ENCODE measurements at places on chromosomes 13 and 19. TPM values are rescaled to one million over a fixed set of nuclear protein-coding genes. Genes with fewer than 3 reads are reported as not detected.

Gene TIMM44
- 43.0 TPM for total RNA-seq

Gene BCL2L12
- total RNA-seq, result 4.7 TPM

Gene TMEM238
- not detected for total RNA-seq

Gene EXOC3L2
- total RNA-seq, result not detected

Gene GRK1
- total RNA-seq, result not detected

Gene SPATA13
- 12.5 TPM for total RNA-seq

DNA sequence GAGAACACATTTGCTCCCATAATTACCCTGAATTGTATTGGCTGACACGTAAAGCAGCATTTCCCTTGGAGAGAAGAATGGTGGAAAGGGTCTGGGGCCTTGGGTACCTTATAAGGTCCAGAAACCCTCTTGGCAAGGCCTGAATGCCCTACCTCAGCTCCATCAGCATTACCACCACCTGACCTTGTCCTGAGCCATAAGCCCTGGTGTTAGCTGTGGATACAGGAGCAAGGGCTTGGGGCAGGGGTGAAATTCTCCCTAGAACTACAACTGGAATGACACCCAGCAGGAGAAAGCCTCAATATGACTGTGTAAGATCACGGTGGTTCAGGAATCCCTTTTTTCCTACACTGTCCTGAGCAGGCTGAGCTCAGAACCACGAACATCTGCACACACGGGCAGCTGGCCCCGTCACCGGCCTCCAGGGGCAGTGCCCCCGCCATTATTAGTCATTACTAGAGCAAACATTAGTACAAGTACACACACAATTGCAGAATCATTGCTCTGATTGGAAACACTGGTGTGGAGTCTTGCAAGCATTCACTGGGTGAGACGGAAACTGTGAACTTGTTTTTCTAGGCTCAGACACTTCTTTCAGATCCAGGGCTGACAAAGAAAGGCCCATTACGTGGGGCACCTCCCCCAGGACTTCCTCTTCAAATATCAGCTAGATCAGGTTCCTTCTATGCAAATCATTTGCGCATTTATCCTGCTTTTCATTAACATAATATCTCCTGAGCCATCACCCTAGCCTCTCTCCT lies 26.8 kb upstream of the MTIF3 start:
- peak; percentile 50 for DNase-seq
- H3K36me3 ChIP-seq, result no peaks in the 10 kb centered on the region
- H3K4me1 ChIP-seq, result no peaks in the 10 kb centered on the region

DNA sequence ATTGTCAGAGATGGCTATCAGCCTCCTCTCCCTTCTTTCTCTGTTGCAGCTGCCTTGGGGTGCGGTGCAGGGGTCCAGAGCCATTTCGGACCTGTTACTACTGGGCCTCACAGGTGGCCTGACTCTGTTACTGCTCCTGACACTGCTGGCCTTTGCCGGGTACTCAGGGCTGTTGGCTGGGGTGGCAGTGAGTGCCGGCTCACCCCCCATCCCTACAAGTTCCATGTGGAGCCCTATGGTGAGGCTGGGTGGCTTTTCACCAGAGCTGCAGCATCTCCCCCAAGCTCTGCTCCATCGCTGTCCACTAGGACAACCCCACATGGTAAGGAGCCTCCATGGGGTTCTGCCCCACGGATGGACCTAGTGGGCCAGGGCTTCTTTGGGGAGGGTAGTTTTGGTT lies 13.7 kb upstream of the ZNF492 start:
- H3K27ac ChIP-seq, result no peak overlapping the region
- DNase-seq, result no peak

DNA sequence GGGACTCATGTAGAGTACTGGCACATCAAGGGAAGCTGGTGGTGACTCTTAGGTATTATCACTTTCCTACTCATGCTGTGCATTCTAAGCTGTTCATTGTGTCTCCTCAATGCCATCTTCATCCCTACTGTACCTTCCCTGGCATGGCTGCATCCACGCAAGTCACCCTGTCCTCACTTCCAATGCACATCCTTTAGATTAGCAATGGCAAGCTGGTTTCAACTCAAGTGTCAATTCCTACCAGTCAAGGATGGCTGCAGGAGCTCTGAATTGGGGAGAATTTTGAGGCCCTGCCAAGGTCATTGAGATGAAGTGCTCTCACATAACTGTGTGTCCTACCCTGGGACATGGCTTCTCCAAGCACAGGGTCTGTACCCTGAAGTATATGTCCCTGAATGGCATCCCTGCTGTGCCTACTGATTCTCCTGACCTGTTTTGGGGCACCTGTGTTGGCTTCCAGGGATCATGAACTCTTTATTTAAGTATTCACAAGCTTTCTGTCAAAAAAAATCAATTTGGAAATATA lies 24.6 kb downstream of the COL4A1 start:
- H3K4me3 ChIP-seq, result no peak overlapping the region
- no peak overlapping the region for H3K27ac ChIP-seq
- no peak for DNase-seq
- no peaks in the 10 kb centered on the region for H3K27me3 ChIP-seq
- H3K4me1 ChIP-seq, result peaks cover 28% of the 10 kb centered on the region
- peaks cover 38% of the 10 kb centered on the region for H3K36me3 ChIP-seq

DNA sequence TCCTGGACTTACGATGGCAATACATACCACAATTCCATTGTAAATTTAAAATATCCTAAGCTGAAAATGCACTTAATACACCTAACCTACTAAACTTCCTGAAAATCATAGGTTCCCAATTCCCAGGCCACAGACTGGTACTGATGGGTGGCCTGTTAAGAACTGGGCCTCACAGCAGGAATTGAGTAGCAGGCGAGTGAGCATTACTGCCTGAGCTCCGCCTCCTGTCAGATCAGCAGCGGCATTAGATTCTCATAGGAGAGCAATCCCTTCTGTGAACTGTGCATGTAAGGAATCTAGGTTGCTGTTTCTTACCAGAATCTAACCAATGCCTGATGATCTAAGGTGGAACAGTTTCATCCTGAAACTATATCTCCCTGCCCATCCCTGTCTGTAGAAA lies 1670.2 kb upstream of the PCDH20 start:
- no peak overlapping the region for H3K27ac ChIP-seq
- DNase-seq, result no peak
- H3K27me3 ChIP-seq, result no peaks in the 10 kb centered on the region
- no peaks in the 10 kb centered on the region for H3K4me1 ChIP-seq

GRCh38 chr19:11261971-11262839 lies at the start of gene DOCK6:
Gene DOCK6, minus strand, starts transcription at chr19:11262524. Its CDS starts 84 bp downstream, at chr19:11262440.
- H3K27me3 ChIP-seq, result no peaks in the 10 kb centered on the region
- H3K4me1 ChIP-seq, result peaks cover 5% of the 10 kb centered on the region
- no peak for DNase-seq
- H3K36me3 ChIP-seq, result no peaks in the 10 kb centered on the region
- peak within 1 kb of the TSS; percentile 97 for H3K4me3 ChIP-seq
- peak within 1 kb of the TSS; percentile 66 for H3K27ac ChIP-seq

- no peak for DNase-seq
- peak overlapping the region; percentile 22 for H3K27ac ChIP-seq
- no peaks in the 10 kb centered on the region for H3K36me3 ChIP-seq
- H3K4me1 ChIP-seq, result peaks cover 3% of the 10 kb centered on the region
Measured at GRCh38 chr13:75481176-75482069, 546 bp downstream of the TBC1D4 start.

- H3K4me1 ChIP-seq, result no peaks in the 10 kb centered on the region
- no peak overlapping the region for H3K4me3 ChIP-seq
- no peaks in the 10 kb centered on the region for H3K27me3 ChIP-seq
Measured at GRCh38 chr13:49265822-49266221, 18.1 kb downstream of the CDADC1 start.

- no peak overlapping the region for H3K4me3 ChIP-seq
- H3K27ac ChIP-seq, result no peak overlapping the region
- peaks cover 31% of the 10 kb centered on the region for H3K36me3 ChIP-seq
- no peak for DNase-seq
Measured at GRCh38 chr19:55275851-55276719, 3.8 kb downstream of the HSPBP1 start.

GRCh38 chr13:25871389-25872125 lies 180.3 kb downstream of the SHISA2 start:
- no peak for DNase-seq
- no peaks in the 10 kb centered on the region for H3K27me3 ChIP-seq
- H3K36me3 ChIP-seq, result no peaks in the 10 kb centered on the region
- no peaks in the 10 kb centered on the region for H3K4me1 ChIP-seq
- no peak overlapping the region for H3K4me3 ChIP-seq
- no peak overlapping the region for H3K27ac ChIP-seq

DNA sequence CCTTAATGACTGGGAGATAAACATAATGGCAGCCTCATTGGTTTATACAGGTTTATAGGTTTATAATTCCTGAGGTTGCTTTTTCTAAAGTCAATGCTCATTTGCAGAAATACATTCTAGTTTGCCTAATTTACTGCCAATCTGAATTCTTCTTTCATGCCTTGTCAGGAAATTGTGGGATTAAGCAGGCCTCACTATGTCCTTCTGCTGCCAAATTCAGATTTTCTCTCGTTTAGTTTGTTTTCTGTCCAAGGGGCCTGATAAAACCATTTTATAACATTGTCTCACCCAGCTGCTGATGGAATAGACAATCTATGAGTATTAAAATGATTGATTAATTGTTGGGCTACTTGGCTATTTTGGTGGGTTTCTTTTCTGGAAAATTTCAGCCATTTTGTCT lies 42.4 kb upstream of the OBI1 start:
- H3K4me3 ChIP-seq, result no peak overlapping the region
- H3K36me3 ChIP-seq, result no peaks in the 10 kb centered on the region
- no peaks in the 10 kb centered on the region for H3K4me1 ChIP-seq

DNA sequence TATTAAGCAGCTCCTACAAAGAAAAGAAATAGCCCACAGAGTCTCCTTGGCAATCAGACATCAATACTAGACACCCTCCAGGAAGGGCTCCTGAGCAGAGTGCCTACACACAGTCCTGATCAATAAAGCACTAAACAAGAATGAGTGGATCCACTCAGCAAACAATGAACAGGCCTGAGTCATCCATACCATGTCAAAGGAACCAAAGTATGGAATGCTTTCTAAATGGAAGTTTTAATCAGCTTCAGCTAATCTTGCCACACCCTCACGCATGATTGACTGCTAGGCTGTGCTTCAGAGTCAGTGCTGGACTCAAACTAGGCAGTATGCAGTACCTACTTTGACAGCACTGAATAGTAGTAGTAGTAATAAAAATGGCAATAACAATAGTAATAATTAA lies 392.7 kb upstream of the HTR2A start:
- H3K4me1 ChIP-seq, result peaks cover 7% of the 10 kb centered on the region
- H3K27ac ChIP-seq, result no peak overlapping the region
- no peak for DNase-seq
- no peak overlapping the region for H3K4me3 ChIP-seq
- H3K27me3 ChIP-seq, result no peaks in the 10 kb centered on the region

DNA sequence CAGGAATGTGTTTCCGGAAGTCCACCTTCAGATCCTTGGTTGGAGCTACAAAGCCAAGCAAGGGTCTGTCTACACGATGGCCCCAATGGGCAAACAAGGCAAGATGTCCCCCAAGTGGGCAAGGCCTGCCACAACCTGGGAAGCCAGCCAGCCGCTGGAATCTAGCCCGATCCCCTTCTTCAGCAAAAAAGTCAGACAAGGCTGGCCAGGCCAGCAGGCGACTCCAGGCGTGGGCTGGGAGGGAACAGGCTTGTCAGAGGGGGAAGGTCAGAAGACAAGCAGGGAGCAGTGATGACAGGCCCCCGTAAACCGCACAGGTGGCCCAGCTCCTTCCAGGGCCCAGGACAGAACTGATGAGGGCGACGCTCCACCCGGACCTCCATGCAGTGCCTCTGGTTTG lies 69.7 kb upstream of the WASF3 start:
- H3K4me1 ChIP-seq, result no peaks in the 10 kb centered on the region
- no peak for DNase-seq
- H3K27me3 ChIP-seq, result peaks cover 21% of the 10 kb centered on the region

DNA sequence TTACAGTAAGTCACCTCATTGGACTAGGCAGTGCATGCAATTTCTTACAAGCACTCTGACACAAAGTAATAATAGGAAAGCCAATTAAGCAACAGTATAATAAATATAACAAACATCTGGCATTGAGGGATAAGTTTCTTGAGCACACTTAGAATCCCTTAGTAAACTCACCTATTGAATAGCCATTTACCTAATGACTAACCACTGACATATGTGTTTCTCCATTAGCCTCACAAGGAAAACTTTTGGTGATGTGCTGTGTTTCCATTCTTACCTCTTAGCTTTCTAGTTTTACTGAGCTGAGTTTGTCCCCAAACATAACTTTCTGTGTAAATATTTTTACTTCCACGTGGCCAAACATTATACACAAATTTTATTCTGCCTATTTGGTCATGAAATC lies 47.4 kb upstream of the PCDH9 start:
- H3K36me3 ChIP-seq, result no peaks in the 10 kb centered on the region
- H3K4me3 ChIP-seq, result no peak overlapping the region
- no peak overlapping the region for H3K27ac ChIP-seq
- no peak for DNase-seq
- no peaks in the 10 kb centered on the region for H3K27me3 ChIP-seq
- H3K4me1 ChIP-seq, result peaks cover 6% of the 10 kb centered on the region

- H3K4me1 ChIP-seq, result no peaks in the 10 kb centered on the region
- H3K27me3 ChIP-seq, result no peaks in the 10 kb centered on the region
- no peak for DNase-seq
- H3K36me3 ChIP-seq, result no peaks in the 10 kb centered on the region
- no peak overlapping the region for H3K27ac ChIP-seq
Measured at GRCh38 chr13:51959773-51960172, 51.5 kb downstream of the ATP7B start.

- no peak overlapping the region for H3K4me3 ChIP-seq
- H3K27ac ChIP-seq, result no peak overlapping the region
- no peaks in the 10 kb centered on the region for H3K27me3 ChIP-seq
- peaks cover 12% of the 10 kb centered on the region for H3K4me1 ChIP-seq
- H3K36me3 ChIP-seq, result peaks cover 6% of the 10 kb centered on the region
Measured at GRCh38 chr13:45370922-45371406, 30.0 kb upstream of the TPT1 start.

DNA sequence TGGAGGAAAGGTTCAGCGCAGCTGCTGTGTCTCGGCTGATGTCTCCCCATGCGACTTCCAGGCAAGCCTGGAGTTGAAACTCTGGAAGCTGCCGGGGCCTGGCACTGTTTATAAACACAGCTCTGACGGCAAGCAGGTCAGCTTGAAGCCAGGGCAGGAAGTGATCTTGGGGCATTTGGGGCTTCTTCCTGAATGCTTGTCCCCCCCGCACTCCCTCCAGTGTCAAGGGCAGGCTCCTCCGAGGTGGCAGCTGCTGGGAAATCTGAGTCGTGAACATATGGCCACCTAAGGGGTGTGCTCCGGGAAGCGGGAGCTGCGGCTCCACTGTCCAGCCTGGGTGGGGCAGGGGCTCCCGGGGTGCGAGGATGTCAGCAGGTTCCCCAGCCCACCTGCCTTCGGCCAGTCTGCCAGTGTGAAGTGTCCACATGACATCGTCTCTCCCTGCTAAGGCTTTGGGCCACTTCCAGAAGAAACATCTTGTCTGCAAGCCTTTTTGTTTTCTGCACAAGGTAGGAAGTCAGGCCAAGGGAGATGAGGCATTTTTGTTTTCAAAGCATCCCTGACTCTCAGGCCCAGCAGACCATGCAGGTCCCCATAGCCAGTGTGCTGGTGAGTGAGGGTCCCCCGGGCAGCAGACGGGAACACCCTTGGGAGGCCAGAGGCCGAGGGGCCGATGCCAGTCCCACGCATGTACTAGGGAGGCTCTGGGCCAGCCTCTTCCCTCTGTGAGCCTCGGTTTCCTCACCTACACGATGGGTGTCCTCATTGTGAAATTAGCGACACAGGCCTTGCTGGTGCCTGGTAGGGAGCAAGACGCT lies 2.7 kb downstream of the PIAS4 start:
- peak overlapping the region; percentile 17 for H3K27ac ChIP-seq
- H3K4me3 ChIP-seq, result no peak overlapping the region

Data from IMR-90 (cell line).